ENCODE measurements at places on chromosomes 3 and 15. TPM values are rescaled to one million over a fixed set of nuclear protein-coding genes. Genes with fewer than 3 reads are reported as not detected.
A peak's percentile ranks its signal among the peaks of the same experiment; 100 is the strongest.

DNA sequence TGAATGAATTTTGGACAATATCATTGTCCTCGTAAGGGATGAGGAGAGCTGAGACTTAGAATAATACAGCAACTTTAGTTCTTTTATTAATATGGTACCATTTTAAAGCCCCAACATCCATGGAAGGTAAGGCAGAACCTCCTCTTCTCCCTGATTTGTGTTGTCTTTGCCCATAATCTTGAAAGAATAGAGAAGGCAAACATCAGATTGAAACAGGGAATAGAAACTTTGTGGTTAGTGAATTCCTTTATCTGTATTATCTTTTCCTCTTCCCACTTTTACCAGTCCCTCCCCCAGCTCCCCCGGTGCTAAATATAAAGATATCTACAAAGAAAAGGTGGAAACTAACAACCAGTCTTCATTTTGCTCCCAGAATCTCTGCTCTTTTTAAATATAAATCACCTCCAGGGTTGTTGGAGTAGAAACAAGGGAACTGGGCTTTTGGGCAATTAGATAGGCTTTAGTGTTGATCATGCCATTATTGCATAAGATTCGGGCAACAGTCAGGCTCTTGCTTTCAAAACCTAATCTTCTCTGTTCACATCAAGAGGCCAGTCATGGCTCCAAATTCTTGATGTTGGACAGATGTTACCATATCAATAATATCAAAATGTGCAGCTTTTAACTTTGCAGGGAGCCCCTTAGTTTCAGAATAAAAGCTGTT is 32.5 kb downstream of the ITPR1 start:
- no peak for DNase-seq

DNA sequence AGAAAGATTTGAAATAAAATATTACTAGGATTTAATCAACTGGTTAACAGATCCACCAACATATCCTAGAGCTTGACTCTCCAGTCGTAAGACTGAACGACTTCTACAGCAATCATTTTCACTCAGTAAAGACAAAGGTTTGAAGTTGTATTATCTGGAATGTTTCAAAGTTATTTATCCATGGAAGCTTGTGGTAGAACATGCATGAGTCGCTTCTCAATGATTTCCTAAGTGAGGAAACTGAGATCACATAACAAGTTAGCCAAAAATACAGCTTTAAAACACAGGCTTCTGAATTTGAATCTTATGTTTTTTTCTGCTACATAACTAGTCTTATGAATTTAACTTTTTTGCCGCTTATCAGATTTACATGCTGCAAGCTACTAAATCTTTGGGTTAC is 241.8 kb downstream of the FOXP1 start:
- no peak for DNase-seq

GRCh38 chr15:100022391-100022790 is 289.2 kb upstream of the LYSMD4 start:
- no peak for DNase-seq

PLA2G4D gene
- not detected for polyA plus RNA-seq

DNA sequence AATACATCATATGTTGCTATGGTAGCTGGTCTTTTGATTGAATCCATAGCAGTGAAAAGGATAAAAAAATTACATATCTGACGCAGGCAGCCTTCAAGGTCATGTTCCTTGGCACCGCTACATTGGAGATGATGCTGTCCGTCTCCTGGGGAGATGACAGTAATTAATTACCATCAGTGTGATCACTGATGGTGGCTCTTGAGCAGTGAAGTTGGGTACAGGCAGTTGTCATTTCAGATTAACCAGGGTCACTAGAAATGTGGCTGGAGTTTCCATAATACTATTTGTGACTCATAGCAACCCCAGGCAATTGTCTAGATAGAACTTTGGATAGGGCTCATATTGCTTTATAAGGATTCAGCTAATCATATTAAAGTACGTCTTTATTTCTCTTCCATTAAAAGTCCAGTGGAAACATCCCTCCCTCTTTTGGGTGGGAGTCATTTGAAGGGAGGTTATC is 136.3 kb downstream of the THSD4 start:
- no peak for DNase-seq

GRCh38 chr3:133662278-133662651 is 524 bp upstream of the TOPBP1 start:
- DNase-seq = peak; percentile 5

ARID3B gene
- 2.3 TPM for polyA plus RNA-seq

GRCh38 chr3:183933160-183933559 is 48.5 kb upstream of the PARL start:
- DNase-seq = no peak

DNA sequence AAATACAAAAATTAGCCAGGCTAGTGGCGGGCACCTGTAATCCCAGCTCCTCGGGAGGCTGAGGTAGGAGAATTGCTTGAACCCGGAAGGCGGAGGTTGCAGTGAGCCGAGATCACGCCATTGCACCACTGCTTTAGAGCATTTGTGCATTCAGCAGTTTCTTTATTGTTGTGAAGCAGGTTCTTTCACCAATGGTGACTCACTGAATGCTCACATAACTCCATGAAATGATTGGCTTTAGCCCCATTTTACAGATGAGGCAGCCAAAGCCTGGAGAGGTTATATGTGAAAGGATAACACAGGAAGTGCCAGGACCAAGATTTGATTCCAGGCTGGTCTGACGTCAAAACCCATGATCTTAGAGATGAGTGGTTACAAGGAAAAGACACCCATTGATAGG is 195.2 kb downstream of the SLCO3A1 start:
- no peak for DNase-seq

SFMBT1 gene
- 1.4 TPM for polyA plus RNA-seq

- DNase-seq = no peak
Observed at GRCh38 chr15:31516440-31516839, 189.8 kb downstream of the KLF13 start.

DNA sequence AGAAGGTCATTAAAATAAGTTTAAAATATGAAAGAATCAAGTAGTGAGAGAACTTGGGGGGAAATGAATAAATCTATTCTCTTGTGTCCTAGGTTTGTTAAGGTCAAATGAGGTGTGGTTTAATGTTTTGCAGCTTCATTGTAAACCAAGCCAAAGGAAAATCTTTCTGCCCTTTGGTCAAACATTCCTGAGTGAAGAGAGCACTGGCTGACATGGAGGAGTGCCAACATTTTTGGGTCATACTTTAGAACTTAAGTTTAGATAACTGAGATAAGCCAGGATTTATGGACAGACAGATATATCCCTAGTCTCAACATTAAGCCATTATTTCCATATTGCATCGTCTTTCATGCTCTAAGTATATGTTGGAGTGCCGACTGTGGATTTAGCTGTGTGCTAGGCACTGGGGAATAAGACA is 66.4 kb downstream of the PTPRG start:
- DNase-seq = no peak

B3GALNT1 gene
- 0.41 TPM for polyA plus RNA-seq

DNA sequence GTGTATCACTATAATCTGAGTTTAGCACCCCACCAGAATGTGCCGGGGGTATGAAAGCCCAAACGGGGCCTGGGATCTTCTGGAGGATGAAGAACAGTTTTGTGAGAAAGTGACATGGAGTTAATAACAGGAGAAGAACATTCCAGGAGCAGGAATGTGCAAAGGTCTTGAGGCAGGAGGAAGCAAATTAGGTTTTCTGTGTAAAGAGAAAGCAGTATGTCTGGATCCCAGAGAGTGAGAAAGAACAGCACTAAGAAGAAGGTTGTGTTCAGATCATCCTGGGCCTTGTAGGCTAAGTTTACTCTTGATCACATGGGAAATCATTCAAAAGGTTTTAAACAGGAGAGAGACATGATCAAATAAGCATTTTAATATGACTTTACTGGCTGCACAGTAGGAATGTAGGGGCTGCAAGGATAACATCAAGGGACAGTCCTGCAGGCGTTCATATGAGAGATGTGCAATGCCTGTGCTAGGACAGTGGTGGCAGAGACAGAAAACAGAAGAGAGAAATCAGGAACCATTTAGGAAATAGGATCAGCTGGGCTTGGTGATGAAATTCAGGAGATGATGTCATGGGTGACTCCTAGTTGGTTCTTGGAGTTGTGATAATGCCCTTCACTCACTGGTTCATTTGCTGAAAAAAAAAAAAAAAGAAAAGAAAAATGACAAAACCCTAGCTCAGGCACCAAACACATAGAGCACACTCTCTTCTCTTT is 113.5 kb downstream of the TNIK start:
- DNase-seq = peak; percentile 95

CPNE9 gene
- 0.51 TPM for polyA plus RNA-seq

All from CD14-positive monocyte (primary cell).